Esophagus mucosa (tissue), 1 donor: ENCODE measurements at places on chromosomes 2 and 18. TPM values are rescaled to one million over a fixed set of nuclear protein-coding genes. Genes with fewer than 3 reads are reported as not detected.

UGT1A10 gene
- total RNA-seq, result 6.9 TPM

DNA sequence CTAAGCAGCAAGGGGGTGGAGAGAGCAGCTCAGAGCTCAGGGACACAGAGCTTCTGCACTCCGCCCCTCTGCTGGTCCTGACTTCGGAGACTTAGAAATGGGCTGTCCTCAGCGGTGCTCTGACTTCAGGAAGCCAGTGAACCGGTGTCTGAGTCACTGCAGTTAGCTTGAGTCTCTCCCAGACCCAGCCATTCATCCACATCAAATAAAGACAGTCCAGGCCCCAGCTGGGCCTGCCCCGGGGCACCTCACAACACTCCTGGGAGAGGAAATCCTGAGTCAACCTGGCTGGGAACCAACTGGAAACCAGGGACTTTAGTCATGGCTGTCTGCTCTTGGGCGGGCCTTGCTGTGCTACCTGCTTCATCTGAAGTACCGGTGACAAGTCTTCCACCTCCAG is 5.4 kb upstream of the ITGB6 start:
- peak; percentile 98 for ATAC-seq

- no peak for ATAC-seq
Observed at GRCh38 chr18:35852786-35853185, 119.7 kb upstream of the RMP24 start.

MAP2 gene
- total RNA-seq, result 6.4 TPM

GRCh38 chr2:210324458-210324857 is 9.5 kb upstream of the MYL1 start:
- ATAC-seq, result no peak

RASGRP3 gene
- 4.3 TPM for total RNA-seq

SETBP1 gene
- total RNA-seq, result 8.5 TPM

- no peak for ATAC-seq
Observed at GRCh38 chr2:174333372-174334277, 1.1 kb upstream of the SP9 start.

NEB gene
- total RNA-seq, result 1.7 TPM

DNA sequence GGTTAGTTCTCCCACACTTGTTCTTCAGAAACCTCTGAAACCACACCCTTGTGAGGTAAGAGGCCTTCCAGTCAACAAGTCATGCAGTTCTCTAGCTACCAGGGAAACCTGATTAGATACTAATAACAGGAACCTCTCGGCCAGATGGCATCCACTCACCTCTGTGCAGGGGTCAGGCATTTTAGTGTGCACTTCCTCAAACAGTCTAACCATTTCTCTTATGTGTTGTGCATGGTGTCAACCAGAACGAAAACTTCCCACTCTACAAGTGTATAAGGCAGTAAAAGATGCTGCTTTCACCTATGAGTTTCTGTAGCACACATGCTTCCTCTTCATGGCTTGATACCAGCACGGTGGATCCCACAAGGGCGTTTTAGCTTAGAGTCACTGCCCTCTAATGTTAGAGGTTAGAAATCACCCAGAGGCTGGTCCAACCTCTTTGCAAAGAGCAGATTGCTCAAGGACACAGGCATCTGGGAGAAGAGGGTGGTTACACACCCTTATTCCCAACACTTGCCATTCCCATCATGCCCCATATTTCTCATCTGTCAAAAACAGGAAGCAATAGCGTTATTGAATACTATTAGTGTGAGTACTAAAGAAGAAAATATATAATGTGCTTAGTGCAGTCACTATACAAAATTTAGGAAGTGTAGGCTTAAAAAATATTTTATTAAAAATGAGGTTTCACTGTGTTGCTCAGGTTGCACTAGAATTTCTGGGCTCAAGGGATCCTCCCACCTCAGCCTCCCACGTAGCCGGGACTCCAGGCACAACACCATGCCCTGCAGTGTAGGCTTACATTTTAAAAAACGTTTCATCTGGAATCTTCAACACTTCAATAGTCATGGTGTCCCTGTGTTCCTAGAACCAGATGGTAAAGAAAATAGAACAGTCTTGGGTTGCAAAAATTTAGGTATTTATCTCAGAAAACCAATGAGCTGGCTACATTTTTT is 34.5 kb upstream of the RAB31 start:
- ATAC-seq, result peak; percentile 97

- ATAC-seq, result no peak
Observed at GRCh38 chr18:50938912-50939311, 28.9 kb upstream of the ELAC1 start.

- peak; percentile 96 for ATAC-seq
Observed at GRCh38 chr2:88016086-88016959, at the start of gene RNU2-63P. TSS of gene RNU2-63P (minus strand) at chr2:88016547.

FKBP7 gene
- 1.00 TPM for total RNA-seq

RNF25 gene
- 15.3 TPM for total RNA-seq

GRCh38 chr2:53854678-53855077 is 5.1 kb downstream of the GPR75 start:
- no peak for ATAC-seq

DNA sequence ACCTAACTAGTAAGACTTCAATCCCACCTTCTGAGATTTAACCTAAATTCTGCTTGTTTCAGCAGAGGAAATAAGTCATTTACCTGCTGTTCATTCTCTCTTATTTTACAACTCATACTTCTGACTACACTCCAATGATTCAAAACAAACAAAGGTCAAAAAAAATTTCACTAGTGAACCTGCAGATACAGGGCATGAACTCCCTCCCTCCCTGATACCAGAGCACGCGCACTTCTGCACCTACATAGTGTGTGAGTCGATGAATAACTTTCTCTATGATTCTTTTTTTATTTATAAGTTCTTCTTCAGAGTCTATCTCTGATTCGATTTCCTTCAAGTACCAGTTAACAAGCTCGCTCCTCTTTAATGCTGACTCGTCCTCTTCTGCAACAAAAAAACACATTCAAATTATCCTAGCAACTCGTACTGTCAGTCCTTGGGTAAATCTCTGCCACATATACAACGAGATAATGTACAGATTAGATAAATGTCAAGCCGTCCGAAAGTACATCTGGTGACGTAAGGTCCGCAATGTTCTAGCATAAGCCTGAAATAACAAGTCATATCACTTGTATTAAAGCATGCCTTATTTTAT is 7.4 kb upstream of the LCT start:
- no peak for ATAC-seq

DNA sequence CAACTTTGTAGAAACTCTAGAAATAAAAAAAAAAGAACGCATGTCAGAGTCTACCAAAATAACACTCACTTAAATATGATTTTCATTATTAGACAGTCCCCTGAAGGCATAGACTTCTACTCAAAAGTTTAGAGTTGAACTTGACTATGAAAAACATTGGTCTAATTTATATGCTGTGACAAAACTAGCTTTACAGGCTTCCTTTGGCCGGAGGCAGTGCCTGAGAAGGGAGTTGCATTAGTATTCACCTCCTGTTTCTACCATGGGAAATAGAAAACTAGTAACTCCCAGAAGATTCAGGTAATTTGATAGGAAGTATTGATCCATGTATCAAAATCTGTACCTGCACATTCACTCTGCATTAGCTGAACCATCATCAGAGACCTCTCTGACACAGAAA is 163.4 kb upstream of the NOSTRIN start:
- ATAC-seq, result peak; percentile 70

DNA sequence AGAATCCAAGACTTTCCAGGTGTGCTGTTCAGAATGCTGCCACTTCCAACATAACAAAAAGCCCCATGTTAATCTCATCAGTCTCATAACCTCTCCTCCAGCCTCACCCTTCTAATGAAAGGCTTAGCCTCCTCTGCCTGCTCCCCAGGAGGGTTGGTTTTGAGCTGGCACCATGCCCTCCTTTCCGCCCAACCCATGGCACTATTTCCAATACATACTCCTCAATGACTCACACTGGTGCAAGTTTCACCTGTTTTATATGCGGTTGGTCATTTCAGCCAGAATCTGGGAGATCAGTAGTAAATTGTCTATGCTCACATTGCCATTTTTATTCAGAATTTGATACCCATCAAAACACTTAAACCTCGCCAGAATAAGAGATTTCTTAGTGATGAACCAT is 157.6 kb upstream of the NRP2 start:
- ATAC-seq, result peak; percentile 95

DNA sequence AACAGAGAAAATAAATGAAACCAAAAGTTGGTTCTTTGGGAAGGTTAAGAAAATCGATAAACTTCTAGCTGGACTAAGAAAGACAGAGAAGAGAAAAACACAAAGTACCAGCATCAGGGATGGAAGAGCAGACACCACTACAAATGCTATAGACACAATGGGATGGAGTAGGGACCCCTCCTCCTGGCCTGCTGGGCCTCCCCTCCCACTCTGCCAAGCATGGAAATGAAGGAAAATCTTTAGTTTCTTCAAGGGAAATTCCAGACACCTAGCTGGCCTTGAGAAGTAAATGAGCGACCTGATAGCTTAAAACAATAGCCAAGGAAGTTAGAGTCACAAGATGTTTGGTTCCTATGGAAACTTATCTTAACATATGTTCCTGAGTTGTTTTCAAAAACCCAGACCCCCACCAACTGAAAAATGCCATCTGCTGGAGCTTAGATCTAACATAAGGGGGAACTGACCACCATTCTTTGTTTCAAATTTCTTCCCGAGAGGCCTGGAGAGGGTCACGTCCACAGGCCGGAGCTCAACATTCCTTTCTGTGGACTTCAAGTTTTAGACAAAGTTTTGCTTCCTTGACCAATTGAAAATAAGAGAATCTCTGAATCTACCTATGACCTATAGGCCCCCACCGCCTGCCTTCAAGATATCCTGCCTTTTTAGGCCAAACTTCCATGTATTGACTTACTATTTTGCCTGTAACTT is 101.9 kb downstream of the BIN1 start:
- no peak for ATAC-seq

DNA sequence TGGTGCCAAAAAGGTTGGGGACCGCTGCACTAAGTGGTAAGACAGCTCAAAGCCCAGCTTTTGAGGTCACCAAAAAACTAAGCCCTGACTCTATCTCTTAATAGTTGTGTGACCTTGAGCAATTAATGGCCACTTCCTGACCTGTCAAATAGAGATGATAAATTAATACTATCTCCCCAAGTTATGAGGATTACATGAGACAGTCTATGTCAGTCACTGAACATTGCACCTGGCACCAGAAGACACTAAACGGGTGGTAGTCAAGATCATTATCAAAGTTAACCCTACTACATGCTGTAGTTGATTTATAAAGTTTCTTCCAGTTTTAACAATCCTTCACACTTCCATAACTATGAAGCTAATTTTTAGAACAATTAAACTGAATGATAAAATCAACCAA is 36.5 kb downstream of the STPG4 start:
- no peak for ATAC-seq

GRCh38 chr2:24435391-24436316 is 55.4 kb upstream of the NCOA1 start:
- ATAC-seq, result peak; percentile 38

DCDC2C gene
- not detected for total RNA-seq

CCDC74B gene
- total RNA-seq, result 0.40 TPM

DNA sequence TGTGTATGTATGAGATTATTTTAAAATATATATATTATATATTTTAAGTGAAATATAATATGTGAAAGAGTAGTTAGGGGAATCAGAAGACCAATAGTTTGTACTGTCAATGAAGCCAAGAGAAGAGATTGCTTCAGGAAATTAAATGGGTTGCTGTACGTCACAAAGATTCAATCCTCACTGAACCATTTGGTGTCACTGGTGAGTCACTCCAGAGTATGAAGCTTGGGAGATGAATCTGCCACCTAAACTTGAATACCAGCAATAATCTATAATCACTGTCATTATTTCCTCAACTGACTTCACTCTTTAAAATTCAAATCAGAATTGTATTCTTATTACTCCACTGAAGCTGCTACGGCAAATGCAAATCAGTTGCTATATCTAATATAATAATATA is 41.9 kb upstream of the SCN9A start:
- no peak for ATAC-seq

- ATAC-seq, result no peak
Observed at GRCh38 chr2:11842336-11842735, 95.9 kb downstream of the LPIN1 start.

- no peak for ATAC-seq
Observed at GRCh38 chr18:65610939-65611338, 139.9 kb upstream of the CDH7 start.

DNA sequence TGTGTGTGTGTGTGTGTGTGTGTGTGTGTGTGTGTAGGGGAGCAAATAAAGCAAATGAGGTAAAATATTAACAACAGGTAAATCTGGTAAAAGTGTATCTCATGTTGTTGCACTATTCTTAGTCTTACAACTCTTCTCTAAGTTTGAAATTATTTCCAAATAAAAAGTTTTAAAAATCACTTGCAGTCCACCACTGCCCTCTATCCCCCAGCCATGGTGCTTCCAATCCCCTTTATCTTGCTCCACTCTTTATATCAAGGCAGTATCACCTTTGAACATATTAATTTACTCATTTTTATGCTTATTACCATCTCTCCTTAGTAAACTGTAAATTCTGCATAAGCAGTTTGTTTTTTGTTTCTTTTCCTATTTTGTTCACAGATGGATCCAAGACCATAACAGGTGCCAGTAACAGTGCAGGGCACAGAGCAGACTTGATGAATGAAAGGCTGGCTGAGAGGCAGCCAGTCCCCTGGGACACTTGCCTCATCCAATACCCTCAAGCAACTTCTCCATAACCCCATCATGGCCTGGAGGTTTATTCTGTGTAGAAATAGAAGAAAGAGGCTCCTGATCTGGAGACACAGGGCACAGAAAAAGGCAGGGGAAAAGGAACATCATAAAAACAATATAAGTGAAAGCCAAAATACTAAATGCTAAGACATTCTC is 67.6 kb downstream of the LDAH start:
- ATAC-seq, result no peak

DNA sequence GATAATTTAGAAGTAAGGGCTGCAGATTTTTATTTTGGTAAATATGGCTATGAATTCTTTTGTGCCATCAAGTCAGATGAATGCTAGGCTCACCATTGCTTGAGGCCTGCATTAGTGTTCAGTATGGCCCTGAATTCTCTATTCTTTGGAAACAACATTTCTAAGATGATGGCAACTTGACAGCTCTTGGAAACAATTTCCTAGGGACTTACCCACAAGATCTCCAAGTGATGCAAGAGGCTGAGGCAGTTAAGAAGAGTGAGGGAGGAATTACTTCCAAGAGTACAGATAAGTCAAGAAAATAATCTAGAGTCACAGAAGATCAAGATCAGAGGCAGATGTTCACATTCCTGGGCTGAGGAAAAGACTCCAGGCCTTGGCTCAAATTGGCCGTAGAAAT is 129.1 kb downstream of the NRP2 start:
- no peak for ATAC-seq

GPD2 gene
- 56.1 TPM for total RNA-seq

PAX8 gene
- total RNA-seq, result 6.1 TPM
